Adipose tissue (tissue), 3 donors: ENCODE measurements at places on chromosomes 2 and 18. TPM values are rescaled to one million over a fixed set of nuclear protein-coding genes. Genes with fewer than 3 reads are reported as not detected.

Gene KIAA1328
- polyA plus RNA-seq: 1.6 TPM

Gene SF3B6
- 86.0 TPM for polyA plus RNA-seq

Gene SKA1
- polyA plus RNA-seq: 0.15 TPM

Gene MPP4
- not detected for polyA plus RNA-seq
